Inflammatory macrophage treated with lipopolysaccharide for 4 hours (primary cell): ENCODE measurements at places on chromosomes 13 and 19.
A peak's percentile ranks its signal among the peaks of the same experiment; 100 is the strongest.

DNA sequence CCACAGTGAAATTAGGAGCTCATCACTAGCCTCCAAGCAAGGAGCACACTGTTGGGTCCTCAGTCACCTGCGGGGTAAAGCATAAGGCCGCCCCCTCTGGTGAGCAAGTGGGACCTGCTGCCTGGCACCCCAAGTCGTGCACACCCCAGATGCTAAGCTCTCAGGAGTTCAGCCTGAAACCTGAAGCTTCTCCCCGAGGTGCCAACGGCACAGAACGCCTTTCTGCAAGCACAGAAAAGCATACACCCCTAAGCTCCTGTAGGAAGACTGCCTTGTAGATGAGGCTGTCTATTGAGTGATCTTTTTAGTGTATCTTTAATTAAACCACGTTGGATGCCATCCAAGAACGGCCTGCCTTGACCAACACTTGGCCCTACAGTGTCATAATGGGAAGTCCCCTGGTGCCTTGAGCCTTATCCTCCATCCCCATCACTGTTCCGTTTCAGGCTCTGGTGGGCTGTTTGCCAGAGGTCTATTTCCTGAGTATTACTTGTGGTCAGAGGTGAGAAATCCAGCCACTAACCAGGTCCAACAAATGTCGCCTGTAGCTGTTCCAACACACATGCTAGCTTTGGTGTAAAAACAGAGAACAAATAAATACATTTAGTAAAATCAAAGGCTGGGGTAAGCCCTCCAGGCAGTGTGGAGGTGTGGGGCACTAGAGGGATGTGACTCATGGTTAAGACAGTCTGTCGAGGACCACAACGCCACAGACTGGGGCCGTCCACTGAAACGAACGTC, 44.8 kb downstream of the C13orf42 start:
- peak; percentile 64 for DNase-seq

DNA sequence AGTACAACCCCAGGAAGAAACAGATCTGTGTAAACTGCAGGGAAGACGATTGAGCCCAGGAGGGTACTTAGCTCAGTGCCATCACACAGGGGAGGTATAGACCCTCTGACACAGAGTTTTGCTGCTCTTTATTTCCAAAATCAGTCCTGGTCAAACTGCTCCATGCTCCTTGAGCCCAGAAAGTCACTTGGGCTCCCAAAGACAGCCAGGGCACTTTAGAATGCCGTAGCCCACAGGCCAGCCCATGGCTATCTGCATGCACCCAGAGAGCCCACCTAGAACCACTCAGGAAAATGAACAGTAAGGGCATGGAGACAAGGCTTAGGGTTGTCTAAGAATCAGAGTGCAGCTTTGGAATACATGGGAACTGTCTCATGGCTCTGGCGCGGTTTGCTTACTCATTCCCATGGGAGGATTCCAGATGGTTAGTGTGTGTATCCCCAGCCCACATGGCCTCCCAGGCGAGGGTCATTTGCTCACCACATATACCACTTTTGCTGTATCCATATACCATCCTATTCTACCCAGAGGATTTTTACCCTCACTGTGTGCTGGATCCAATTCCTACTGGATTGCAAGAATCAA, 14.7 kb upstream of the PDCD5 start:
- no peak for DNase-seq

GRCh38 chr19:46002678-46003275, 7.5 kb downstream of the CCDC61 start:
- DNase-seq, result no peak

- no peak for DNase-seq
Observed at GRCh38 chr19:10981252-10981895, 20.5 kb downstream of the SMARCA4 start.

- no peak for DNase-seq
Observed at GRCh38 chr13:58085274-58085673, 453.7 kb downstream of the PCDH17 start.
